ENCODE measurements at places on chromosomes 7 and 10.

DNA sequence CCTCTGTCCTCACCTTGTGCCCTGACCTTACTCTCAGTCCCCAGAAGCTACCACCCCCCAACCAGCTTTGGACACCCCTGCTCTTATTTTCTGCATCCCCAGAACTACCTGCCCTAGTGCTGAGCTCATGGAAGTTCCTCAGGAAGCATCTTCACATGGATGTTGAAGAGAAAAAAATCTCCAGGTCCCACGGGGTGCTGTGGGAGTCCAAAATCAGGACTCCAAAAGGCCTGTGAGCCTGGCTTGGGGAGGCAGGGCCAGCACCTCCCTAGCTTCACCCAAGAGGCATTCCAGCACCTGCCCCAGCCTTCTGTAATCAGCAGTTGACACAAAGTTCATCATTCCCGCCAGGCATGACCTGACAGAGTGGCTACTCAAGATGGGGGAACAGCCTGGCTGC is 20.7 kb upstream of the GDF10 start:
- DNase-seq = no peak

GRCh38 chr10:5534880-5535856 is 10.4 kb downstream of the CALML3 start:
- DNase-seq = no peak

GRCh38 chr7:51035716-51036115 is 253.0 kb upstream of the GRB10 start:
- no peak for DNase-seq

- no peak for DNase-seq
Measured at GRCh38 chr7:147079083-147079482, 962.5 kb downstream of the CNTNAP2 start.

DNA sequence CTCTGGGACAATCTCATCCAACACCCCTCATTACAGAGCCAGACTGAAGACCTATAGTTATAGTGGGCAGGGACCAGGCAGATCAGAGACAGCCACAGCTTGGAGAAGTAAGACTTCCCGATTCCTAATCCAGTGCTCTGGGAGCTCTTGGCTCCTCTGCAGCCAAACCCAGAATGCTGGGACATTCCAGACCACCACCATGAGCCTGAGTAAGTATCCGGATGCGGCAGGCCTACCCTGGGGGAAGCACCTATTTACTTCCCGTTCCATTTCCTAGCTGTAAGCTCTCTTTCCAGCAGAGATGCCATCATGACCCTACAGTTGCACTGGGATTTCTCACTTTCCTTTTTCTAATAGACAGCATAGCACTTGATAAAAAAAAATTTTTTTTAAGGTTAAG is 16.4 kb downstream of the HIP1 start:
- no peak for DNase-seq

- DNase-seq = no peak
Measured at GRCh38 chr10:131944412-131944811, 37.3 kb downstream of the BNIP3 start.

DNA sequence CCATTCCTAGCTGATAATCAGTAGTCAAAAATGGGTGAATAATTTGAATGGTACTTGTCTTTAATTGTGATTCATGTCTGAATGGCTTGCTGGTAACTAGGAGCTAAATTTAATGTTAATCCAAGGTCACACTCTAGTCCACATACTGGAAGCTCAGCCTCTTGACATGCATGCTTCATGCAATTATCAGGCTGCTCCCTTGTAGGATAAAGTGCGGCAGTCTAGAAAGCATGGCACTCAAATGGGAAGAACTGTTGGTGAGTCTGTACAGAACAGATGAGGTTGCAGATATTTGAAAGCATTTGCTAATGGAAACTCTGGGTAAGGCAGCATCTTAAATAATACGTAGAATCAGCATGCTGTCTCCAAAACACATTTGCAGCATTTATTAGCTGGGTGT is 499.4 kb downstream of the AUTS2 start:
- DNase-seq = no peak

DNA sequence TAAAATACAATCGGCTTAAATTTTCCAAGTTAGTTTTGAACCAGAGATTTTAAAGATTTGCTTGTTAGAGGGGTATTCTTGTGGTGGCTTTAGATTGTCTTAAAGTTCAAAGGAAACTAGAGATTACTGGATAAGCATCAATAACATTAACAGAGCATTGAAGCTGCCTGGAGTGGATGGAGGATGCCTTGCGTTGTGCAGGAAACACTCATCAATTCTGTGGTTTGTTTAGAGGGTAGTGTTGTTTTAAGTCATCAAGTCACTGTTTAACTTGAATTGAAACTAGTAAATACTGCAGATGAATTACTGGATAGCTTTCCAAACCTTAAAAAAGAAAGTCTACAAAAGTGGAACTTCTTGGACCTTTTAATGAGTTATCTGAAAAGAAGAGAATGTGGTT is 218.6 kb downstream of the CELF2 start:
- DNase-seq = peak; percentile 38

DNA sequence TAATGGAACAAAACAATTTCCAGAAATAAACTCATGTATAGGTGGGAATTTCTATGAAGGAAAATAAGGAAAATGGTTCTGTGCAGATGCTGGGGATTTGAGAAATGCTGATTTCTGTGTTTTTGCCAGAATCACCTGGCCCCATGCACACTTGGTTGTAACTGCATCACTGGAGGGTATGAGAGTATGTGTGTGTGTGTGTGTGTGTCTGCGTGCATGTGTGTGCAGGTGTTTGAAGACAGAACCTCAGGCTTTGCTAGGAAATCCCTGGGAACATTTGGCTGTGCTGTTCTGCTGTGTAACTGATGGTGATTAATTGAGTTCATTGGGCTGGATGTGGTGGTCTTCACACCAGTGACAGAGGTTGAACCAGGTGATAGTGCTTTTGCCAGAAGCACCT is 141.6 kb downstream of the CAMK1D start:
- DNase-seq = no peak

DNA sequence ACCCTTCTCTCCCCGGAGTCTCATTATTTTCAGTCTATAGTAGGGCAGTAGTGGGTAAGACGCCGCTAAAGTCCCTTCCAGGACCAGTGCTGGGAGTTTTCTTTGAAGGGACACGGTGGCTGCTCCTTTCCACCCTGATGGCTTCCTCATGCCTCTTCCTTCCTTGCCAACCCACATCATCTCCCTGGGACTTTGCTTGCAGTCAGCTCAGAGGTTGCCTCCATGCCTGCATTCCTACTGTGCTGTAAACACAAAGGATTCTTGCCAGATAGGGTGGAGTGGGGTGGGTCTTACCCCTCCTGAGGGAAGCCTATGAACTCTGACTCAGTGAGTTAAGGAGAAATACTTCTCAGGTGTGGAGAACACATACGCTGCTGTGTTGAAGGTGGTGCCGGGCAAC is 59.9 kb upstream of the IGFBP3 start:
- no peak for DNase-seq

DNA sequence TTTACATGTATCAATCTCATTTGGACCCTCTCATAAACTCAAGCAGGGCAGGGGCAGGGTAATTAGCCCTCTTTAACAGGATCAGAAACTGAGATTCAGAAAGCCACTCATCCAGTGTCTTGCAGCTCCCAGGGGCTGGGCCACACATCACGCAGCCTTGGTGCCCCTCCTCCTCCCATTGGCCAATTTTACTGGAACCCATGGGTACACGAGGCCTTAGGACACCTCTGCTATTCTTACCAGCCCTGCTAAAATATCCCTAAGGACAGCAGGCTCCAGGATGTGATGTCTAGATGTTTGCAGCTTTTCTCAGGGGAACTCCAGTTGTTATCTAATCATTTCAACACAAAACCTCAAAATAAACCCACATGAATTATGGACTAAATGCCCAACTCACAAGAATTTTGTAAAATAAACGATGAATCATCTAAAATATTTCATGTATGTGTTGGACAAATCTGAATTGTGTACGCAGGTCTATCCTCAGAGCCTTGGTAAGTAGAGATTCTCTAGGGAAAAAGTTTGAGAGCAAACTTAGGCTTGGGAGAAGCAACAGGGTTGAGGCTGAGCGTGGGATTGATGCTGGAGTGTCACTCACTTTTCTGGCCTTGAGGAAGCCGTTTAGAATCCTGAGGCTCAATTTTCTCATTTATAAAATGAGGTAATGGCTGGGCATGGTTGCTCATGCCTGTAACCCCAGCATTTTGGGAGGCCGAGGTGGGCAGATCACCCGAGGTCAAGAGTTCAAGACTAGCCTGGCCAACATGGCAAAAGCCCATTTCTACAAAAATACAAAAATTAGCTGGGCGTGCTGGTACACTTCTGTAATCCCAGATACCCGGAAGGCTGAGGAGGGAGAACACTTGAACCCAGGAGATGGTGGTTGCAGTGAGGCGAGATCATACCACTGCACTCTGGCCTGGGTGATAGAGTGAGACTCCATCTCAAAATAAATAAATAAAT is 69.7 kb upstream of the TNS3 start:
- no peak for DNase-seq

DNA sequence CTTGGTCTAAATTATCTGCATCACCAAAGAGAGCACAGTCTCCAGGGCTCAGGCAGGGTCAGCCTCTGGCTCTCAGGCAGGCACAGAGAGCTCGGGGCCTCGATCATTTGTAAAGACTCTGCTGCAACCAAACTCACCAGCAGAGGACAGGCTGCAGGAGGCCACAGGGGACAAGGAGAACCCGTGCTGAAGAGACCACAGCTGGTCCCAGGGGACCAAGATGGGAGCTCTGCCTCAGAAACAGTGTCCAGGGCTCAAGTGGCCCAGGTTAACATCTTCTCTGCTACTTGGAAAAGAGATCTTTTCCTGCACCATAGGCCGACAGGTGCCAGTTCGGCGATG is 543.2 kb downstream of the PTPRN2 start:
- no peak for DNase-seq

- DNase-seq = no peak
Measured at GRCh38 chr7:17227766-17228490, 70.5 kb upstream of the AHR start.

DNA sequence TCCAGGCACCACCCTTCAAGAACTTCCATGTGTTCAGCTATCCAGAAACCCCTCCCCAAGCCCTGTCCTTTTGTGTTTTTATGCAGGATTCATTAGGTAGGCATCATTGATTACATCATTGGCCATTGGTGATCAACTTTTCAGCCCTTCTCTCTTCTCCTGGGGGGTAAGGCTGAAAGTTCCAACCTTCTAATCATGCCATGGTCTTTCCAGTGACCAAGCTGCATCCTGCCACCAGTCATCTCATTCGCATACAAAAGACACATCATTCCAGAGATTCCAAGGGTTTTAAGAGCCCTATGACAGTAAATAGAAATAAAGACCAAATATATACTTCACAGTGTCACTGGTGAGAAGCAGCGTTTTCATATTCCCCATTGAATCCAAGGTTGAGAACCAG is 48.2 kb downstream of the DNAJC12 start:
- no peak for DNase-seq

- DNase-seq = no peak
Measured at GRCh38 chr7:77479536-77480088, 57.5 kb upstream of the PTPN12 start.

DNA sequence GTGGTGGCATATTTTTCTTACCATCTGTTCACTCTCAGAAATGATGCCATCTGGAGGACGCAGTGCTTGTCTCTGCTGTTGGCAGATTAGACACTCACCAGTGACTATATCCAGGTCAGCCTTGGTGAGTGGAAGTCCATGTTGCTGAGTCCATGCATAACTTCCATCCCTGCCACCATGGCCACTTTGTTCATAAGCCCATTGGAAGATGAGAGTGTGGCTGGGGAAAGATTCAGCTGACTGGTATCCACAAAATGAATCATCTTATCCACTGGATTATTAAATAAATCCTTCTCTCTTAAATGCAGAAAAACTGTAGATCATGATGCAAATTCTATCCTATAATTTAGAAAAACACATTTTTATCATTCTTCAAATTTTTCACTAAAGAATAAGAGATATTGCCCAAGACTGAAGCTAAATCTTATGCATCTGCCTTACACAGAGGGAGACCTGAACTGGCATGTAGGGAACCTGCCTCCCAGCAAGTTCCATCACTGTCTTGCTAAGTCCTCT is 726.9 kb downstream of the TNS3 start:
- DNase-seq = no peak

GRCh38 chr10:130377986-130378540 is 241.9 kb downstream of the GLRX3 start:
- no peak for DNase-seq

- peak; percentile 52 for DNase-seq
Measured at GRCh38 chr10:17232276-17232960, 4.4 kb downstream of the VIM start.

GRCh38 chr7:107220356-107220755 is 51.6 kb downstream of the HBP1 start:
- no peak for DNase-seq

- DNase-seq = no peak
Measured at GRCh38 chr10:132293201-132293812, 14.4 kb downstream of the STK32C start.

GRCh38 chr7:139594911-139595476 is 71.5 kb downstream of the CLEC2L start:
- DNase-seq = no peak

DNA sequence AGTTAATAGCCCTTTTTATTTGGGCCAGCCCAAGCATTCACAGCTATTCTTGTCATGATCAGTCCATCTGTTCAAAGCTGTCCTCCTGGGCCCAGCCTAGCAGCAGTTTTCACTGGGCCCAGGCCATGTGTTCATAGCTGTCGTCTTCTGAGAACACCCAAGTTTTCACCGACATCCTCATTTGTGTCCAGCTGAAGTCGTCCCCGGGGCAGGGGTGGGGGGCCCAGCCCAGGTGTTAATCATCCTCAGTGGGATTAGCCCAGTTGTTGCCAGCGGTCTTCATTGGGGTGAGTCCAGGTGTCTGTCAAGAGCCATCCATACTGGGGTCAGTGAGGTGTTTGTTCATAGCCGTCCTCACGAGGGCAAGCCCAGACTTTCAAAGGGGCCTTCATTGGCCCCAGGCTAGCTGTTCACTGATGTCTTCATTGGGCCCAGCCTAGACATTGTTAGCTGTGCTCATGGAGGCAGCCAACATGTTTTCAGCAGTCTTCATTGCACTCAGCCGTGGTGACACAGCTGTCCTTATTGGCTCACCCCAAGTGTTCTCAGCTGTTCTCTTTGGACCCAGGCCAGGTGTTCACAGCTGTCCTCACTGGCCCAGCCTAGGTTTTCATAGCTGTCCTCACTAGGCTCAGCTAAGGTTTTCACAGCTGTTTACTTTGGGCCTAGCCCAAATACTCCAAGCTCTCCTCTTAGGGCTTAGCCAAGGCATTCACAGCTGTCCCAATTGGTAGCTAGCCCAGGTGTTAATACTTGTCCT is 10.0 kb downstream of the FRG2B start:
- no peak for DNase-seq

DNA sequence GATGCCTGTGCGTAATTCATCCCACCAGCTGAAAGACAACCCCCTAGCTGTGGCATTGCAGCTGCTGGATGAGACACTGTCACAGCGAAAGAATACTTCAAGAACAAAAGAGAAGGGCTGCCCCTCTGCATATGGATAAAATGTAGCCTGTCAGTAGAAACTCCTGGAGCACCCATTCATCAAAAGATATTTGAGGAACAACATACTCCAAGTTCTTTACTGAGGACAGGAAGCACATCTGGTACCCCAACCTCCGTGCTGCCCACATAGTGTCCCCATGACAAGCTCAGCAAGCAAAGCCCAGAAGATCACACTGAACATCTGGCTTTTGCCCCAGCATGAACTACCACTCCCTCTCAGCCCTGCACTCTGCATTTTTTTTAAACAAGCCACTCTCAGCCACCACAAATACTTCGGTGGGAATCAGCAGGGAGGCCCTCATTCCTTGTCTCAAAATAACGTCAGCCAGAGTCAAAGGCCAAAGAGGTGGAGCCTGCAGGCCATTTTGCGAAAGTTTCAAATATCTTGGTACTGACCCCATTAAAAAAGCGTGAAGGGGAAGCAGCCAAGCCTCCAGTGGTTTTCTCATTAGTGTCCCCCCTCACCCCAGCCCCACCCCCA is 1.7 kb downstream of the CREB3L2 start:
- no peak for DNase-seq
